Motor neuron (in vitro differentiated cells): ENCODE measurements at places on chromosomes 5 and 9. TPM values are rescaled to one million over a fixed set of nuclear protein-coding genes. Genes with fewer than 3 reads are reported as not detected.

- ATAC-seq: peak; percentile 27
Measured at GRCh38 chr5:10768328-10768899, 7.4 kb upstream of the DAP start.

DNA sequence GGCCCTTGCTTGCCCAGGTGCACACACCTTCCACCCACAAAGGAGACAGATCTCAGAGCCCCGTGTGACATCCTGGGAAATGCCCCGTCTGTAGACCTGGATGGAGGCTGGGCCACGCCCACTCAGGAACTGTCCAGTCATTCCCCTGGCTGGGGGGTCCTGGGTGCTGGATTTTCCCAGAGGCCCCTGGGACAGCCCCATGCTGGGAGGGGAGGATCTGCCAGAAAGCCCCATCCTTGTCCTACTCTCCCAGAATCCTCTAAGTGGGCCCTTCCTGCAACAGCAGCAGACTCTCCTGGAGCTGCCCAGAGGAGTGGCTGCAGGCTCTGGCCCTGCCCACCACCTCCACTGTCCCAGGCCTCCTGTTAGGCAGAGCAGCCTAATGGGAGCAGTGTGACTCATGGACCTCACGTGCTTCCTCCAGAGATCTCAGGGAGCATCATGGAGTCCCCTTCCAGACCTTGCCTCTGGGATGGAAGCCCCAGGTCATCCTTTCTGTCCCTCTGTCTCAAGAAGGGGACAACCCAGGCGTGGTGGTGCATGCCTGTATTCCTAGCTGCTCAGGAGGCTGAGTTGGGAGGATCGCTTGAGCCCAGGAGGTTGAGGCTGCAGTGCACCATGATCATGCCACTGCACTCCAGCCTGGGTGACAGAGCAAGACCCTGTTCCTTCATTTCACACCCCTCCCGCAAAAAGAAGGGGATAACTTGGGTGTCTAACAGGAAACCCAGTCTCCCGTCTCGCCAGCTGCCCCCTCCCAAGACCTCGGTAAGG, 51.7 kb downstream of the JADE2 start:
- ATAC-seq: peak; percentile 93

Gene PCDHB7
- 0.21 and 0.26 TPM in 2 replicates for total RNA-seq

Gene PDGFRB
- total RNA-seq: 1.1 and 1.4 TPM in 2 replicates

Gene SPINK7
- 1.1 and 1.7 TPM in 2 replicates for total RNA-seq

DNA sequence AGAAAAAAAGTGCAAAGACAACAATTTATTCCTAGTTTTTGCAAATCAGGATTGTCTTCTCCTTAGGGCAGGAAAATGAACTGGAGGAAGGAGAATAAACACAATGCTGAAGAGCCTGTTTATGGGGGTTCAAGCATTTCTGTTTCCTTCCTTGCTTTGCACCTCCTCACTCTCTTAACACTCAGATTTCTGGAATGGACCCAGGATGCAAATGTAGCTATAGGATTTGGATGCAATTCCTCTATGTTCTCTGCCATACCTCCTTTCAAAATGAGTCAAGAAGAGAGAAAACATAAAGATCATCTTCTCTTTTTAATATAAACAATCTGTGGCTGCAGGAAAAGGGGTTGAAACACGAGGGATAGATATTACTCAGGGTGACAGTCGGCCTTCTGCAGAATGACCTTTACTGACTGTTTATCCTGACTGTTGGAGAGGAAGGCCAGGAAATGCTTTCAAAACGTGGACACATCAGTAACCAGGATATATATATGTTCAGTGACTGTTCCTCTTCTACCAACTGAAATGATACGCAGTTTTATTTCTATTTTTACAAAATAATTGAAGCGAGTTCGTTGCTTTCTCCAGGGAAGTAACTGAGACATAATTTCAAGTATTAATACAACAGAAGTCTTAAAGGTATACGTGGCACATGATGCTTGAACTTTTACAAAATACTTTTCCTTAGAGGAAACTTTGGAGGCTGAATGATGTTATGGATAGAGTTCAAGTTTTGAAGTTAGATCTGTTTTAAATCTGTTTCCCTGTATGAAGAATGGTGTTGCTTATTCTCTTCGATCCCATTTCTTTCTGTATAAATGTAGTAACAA, 44.4 kb downstream of the ACTBL2 start:
- no peak for ATAC-seq

DNA sequence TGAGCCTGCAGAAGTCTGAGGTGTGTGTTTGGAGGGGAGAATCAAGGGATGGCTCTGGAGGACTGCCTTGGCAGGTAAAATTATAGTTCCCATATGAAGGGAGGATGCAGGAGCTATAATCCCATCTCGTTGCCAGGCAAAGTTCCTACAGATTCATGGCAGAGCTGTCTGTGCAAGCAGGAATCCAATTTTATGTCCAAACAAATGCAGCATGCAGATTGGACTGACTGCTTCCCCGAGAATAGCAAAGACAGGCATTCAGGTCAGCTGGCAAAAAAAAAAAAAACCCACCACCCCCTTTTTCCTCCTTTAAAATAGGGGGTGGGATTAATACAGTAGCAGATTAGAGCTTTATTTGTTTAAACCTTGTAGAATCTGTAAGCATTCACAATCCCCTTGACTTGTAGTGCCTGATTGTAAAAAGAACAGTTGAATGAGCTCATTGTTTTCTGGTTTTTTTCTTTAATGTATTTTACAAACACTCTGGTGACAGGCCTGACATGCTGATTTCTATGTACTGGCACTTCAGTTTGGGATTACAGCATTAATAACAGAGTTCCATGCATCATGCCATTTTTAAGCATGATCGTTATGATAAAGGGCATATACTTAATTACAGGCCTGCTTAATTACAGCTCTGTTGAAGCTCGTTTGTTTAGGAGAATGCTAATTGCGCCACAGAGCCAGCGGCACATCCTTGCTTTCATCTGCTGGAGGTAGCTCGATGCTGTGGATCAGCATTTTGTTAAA, 141.4 kb upstream of the LMX1B start:
- ATAC-seq: no peak

DNA sequence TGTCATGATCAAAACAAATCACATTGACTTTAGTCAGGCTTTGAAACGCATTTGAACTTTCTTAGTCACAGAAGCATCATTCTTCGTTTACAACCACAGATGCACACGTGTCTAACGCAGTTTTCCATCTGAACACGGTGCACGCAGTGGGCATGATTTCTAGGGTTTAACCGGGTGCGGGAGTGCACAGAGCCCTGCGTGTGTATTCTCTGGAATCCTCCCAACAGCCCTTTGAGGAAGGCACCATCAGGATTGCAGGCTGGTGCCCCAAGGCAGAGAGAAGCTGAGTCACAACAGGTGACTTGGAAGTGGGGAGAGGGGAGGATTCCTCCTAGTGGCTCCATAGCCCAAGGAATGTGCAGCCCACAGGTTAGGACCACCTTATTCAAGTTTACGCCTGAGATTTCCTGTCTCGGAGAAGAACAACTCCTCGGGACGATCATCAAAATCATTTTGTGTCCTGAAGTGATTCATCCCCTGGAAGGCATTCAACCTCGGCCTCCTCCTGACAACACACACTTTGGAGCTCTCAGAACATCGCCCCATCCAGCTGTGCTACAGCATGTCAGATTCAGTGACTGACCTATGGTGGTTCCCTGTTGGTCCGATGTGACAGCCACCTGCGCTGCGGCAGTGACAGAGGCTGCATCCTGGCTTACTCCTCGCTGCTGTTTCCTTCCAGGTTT, 13.1 kb downstream of the ROPN1L start:
- ATAC-seq: peak; percentile 26

GRCh38 chr9:7976167-7976755, 176.7 kb upstream of the DMAC1 start:
- no peak for ATAC-seq

- peak; percentile 66 for ATAC-seq
Measured at GRCh38 chr5:88732181-88732633, 150.8 kb downstream of the MEF2C start.

DNA sequence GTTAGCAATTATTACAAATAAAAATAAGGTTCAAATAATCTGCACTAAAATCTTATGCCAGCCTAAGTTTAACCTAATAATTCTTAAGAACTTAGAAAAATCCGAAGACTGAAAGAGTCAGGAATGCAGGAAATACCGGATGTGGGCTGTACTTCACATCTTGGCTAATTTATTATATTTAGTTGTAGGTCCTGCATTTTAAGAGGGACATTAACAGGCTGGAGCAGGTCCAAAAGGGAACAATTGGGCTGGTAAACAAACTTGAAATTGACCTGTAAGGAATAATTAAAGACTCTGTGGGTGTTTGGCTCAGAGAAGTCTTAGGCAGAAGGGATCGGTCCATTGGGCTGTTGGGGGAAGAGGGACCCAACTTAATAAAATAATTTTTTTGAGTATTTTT, 18.4 kb downstream of the GLRA1 start:
- ATAC-seq: peak; percentile 28

Gene ZFP2
- 2.0 and 2.3 TPM in 2 replicates for total RNA-seq

Gene ZNF454
- total RNA-seq: 0.41 and 0.65 TPM in 2 replicates

DNA sequence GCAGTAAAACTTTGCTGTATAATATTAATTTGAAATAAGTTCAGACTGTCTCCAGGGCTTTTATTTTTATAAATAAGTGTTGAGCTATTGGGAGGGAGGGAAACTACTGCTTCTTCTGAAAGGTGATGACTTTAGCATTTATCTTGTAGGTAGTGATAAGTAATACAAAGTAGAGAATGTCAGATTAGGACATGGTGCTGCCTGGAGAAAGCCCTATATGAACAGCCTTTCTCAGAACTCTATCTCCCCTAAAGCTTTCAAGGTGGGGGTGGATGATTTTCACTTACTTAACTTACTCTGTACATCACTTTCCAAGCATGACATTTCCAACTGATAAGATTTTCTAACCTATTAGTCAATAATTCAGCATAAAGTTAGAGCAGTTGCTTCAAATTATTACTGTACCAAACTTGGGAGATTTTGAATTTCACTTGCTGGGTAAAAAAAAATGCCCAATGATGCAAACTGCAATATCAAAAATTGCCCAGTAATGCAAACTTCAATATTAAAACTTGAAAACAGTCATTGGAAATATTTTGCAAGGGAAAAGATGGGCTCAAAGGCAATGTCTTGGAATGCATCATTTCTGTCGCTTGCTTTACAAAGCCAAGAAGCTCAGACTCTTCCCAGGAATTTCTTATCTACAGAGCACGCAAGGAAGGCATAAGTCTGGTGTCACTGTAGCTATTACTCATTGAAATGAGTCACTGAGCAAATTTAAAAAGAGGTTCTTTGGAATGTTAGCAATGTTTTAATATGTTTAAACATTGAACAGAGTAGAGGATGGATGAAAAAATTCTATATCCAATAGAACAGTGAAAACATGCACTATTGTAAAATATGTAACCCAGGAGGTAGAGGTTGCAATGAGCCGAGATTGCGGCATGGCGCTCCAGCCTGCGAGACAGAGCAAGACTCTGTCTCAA, 569.5 kb downstream of the PSAT1 start:
- ATAC-seq: peak; percentile 33
